Neural crest cell (in vitro differentiated cells): ENCODE measurements at places on chromosomes 5 and 9. TPM values are rescaled to one million over a fixed set of nuclear protein-coding genes. Genes with fewer than 3 reads are reported as not detected.

GRCh38 chr9:77785341-77785740 is 137.2 kb upstream of the GNA14 start:
- DNase-seq = no peak

DNA sequence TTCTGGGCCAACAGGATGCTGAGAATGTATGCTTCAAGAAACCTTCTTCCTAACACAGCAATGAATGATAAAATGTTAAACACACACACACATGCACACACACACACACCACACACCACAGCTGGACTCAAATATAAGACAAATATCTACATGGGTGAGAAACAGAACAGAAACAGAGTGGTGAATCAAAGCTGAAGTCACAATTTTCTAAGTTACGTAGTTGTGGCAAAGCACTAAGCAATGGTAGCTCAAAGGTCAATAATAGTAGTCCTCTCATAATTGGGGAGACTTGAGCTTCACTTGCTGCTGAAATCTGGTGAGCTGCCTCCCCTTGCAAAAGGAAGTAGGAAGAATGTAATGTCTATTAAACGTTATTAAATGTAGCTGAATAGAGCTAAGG is 33.7 kb upstream of the ITGA1 start:
- no peak for DNase-seq

- DNase-seq = no peak
Observed at GRCh38 chr5:139820130-139820529, 24.5 kb downstream of the PSD2 start.

DNA sequence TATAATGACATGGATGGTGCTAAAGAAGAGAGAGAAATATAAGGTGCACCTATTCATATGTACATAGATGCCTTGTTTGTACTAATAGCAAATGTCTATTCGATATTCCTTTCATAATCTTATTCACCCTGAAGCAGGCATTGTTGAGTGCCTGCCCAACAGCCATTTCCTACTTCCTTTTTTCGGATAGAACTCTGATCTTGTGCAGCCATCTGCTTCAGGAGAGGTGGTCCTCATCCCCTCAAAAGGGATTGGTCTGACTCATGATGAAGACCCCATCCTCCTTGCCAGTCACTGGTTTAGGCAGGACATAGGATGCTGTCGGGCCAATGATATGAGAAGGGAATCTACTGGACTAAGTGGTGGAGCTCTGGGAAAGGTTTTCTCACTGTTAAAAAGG is 8.4 kb upstream of the RANBP3L start:
- no peak for DNase-seq

DNA sequence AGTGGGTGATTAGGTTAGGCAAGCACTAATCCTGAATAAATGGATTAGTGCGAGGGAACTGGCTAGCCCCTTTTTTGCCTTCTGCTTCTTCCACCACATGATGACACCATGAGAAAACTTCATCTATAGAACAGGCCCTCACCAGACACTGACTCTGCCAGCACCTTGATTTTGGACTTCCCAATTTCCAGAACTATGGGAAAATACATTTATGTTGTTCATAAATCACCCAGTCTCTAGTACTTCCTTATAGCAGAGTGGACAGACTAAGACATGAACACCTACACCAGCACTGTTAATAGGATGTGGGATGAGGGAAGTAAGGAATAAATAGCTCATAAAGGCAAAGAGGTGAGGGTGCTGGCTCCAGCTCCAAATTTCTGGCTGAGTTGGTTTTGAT is 1.4 kb downstream of the ZNF622 start:
- DNase-seq = no peak

GRCh38 chr5:175060257-175060656 is 335.9 kb downstream of the MSX2 start:
- no peak for DNase-seq

DNA sequence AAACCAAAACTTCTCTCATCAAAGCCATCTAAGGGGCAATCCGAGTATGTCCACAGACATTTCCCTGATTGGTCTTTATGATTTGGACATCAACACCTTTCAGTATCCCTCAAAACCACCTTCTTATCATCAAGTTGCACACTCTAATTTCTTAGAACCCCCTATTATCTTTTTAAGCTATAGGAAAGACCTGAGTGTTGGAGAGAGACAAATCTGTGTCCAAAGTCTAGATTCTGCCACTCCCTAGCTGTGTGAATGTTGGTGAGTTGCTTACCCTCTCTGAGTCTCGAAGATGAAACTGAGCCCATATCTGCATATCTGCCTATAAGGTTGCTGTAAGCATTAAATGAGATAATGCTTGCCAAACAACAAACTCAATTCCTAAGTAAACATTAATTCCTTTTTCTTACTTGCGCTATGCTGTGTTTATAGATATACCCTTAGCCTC is 159.1 kb downstream of the DOCK8 start:
- no peak for DNase-seq

GRCh38 chr9:95901506-95901905 is 26.0 kb downstream of the ERCC6L2 start:
- DNase-seq = no peak

GRCh38 chr9:102986425-102986824 is 8.7 kb upstream of the CYLC2 start:
- no peak for DNase-seq

- DNase-seq = no peak
Observed at GRCh38 chr5:140588311-140589070, 23.9 kb downstream of the SLC35A4 start.

- DNase-seq = no peak
Observed at GRCh38 chr5:142098931-142099330, 9.6 kb upstream of the NDFIP1 start.

DNA sequence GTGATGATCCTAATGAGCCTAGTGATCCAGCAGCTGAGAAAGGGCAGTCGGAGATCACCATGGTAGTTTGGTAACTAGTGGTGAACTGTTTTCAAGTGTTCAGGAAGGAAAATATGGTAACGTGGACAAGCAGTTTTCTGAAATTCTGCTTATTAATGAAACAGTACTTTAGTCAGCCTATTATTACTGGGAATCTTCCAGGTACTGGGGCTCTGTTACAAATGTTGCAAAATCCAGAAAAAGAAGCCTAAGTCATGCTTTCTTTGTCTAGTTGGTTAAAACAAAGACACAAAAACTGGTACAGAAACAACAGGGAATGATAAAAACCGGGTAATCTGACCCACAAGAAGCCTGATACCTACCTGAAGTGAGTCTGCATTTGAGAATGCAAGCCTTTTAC is 18.2 kb downstream of the TTC23L start:
- DNase-seq = no peak

- DNase-seq = no peak
Observed at GRCh38 chr9:120212153-120212852, 367.7 kb downstream of the CDK5RAP2 start.

DNA sequence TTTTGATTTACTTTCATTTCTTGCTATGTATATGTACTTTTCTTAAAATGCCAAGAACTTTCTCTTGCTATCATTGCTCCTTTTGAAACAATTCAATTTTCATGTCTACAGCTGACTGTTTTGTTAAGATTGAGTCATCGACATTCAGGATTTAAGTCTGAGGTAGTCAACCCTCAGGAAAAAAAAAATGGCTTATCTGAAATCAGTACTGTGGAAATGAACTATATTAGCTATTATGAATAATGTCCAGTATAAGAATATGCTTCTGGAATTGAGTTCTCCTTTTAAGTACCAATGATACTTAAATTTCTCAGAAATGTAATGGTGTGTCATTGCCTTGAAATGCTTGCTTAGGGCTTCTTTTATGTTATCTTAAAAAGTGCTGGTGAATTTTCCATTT is 37.9 kb downstream of the TNFAIP8 start:
- DNase-seq = no peak

DNA sequence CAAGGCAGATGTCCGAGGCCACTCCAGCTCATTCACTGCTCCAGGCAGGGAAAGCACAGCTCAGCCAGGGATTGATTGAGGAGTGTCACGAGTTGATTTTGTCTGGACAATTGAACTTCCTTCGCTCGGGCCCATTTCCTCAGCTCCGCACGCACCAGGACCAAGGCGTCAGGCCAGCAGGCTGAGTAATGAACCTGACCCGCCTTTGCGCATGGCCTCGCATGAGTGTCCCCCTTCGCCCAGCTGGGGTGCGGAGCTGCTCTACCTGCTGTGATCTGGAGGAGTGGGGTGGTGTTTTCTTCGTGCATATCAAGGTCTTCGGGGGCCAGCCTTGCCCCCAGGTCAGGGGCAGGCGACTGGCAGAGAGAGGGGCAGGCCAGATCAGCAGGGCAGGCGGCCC is 44.0 kb downstream of the VAV2 start:
- no peak for DNase-seq

- no peak for DNase-seq
Observed at GRCh38 chr5:56908942-56909293, 478 bp upstream of the SETD9 start.

GPR21 gene
- 1.0 TPM in 1 of 2 replicates, not detected in the other for total RNA-seq

ARHGEF39 gene
- total RNA-seq = 27.2 and 28.0 TPM in 2 replicates

SLC25A2 gene
- 0.72 and 1.1 TPM in 2 replicates for total RNA-seq

PCDHB11 gene
- total RNA-seq = 2.7 and 3.6 TPM in 2 replicates

ANKRD18A gene
- 4.8 and 7.6 TPM in 2 replicates for total RNA-seq

ZNF189 gene
- total RNA-seq = 23.6 and 24.0 TPM in 2 replicates

MED22 gene
- 69.7 and 70.6 TPM in 2 replicates for total RNA-seq

PGM5 gene
- 0.16 and 0.43 TPM in 2 replicates for total RNA-seq

MTMR12 gene
- 23.5 and 28.1 TPM in 2 replicates for total RNA-seq

CAVIN4 gene
- 7.0 and 7.2 TPM in 2 replicates for total RNA-seq
